NCI-H187 treated with DMSO at 0.1 percent for 48 hours (cell line): ENCODE measurements at places on chromosomes 1 and 21.

DNA sequence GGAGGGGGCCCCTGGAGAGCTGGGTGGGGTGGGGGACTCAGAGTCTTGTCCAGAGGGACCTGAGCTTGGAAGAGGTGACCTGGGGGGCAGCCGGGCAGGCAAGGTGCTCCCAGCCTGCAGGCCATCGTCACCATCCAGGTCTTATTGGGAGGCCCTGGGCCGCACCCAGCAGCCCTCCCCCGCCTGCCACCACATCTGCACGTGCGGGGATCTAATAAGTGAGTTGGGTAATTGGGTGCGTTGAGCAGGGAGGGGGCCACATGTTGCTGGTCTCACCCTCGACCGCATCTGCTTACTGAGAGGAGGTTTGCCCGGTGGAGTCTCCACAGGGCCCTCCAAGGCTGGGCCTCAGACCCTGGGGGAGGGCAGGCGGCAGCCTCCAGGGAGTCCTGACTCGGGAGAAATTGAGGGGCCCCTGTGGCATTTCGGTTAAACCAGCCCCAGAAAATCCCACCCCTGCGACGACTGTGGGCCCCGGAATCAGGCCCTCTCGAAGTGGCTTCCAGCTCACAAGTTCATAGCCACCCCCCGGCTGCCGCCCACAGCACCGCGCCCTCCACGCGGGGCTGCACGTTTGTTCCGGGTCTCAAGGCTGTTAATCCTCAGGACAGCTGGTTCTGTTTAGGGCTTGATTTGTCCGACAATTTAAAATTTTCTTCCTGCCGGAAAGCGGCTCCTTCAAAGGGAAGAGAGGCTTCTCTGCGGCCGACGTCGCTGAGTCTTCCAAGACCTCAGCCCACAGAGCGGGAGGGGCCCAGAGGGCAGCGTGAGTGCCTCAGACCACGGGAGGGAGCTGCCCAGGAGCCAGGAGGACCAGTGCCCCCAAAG lies 14.7 kb upstream of the COL6A2 start:
- no peak for DNase-seq

DNA sequence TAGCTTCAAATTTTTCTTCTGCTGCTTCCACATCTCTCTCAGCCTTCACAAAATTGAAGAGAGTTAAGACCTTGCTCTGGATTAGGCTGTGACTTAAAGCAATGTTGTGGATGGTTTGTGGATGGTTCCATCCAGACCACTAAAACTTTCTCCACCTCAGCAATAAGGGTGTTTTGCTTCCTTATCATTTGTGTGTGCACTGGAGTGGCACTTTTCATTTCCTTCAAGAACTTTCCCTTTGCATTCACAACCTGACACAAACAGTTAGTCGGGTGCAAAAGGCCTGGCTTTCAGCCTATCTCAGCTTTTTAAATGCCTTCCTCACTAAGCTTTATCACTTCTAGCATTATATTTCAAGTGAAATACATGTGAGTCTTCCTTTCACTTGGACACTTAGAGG lies 30.3 kb downstream of the DENND1B start:
- no peak for DNase-seq

GRCh38 chr1:19557609-19558051 lies 72.3 kb upstream of the CAPZB start:
- no peak for DNase-seq

DNA sequence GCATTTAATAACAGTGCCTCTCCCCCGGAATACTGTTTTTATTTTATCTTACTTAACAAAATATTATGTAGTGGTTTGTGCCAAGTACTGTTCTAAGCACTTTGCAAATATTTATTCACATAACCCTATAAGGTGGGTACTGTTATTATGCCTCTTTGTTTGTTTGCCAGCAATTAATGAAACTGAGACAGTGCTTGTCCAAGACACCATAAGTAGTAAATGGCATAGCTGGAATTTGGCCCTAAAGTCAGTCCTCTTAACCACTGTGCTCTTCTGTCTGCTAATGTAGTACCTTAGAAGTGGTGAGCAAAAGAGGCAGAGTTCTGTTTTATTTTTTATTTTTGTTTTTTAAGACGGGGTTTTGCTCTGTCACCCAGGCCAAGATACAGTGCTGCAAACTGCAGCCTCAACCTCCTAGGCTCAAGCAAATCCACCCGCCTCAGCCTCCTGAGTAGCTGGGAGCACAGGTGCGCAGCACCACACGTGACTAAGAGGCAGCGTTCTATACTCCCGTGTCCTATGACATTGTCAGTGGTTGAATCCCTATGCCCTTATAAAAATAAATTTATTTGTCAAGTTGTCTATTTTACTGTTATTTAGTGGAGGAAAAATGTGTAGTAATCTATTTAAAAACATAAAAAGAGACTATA lies 165.8 kb downstream of the CLEC20A start:
- no peak for DNase-seq

- no peak for DNase-seq
Observed at GRCh38 chr1:193703655-193704054, 517.2 kb upstream of the B3GALT2 start.

- DNase-seq, result no peak
Observed at GRCh38 chr1:59565611-59566410, 248.9 kb upstream of the HOOK1 start.

DNA sequence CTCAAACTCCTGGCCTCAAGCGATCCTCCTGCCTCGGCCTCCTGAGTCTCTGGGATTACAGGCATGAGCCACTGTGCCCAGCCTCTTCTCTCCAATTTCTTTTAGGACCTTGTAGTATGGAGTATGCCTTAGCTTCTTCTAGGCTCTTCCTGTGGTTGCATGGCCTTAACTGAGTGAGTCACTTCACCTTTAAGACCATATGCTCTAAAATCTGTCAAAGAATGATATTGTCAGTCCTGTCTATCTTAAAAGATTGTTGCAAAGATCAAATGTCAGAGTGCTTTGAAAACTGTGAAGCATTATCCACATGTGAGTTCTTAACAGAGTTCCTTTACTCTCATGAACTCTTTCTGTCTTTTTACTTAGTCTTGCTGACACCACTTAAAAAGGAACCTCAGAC lies 37.2 kb downstream of the ATP2B4 start:
- DNase-seq, result no peak

DNA sequence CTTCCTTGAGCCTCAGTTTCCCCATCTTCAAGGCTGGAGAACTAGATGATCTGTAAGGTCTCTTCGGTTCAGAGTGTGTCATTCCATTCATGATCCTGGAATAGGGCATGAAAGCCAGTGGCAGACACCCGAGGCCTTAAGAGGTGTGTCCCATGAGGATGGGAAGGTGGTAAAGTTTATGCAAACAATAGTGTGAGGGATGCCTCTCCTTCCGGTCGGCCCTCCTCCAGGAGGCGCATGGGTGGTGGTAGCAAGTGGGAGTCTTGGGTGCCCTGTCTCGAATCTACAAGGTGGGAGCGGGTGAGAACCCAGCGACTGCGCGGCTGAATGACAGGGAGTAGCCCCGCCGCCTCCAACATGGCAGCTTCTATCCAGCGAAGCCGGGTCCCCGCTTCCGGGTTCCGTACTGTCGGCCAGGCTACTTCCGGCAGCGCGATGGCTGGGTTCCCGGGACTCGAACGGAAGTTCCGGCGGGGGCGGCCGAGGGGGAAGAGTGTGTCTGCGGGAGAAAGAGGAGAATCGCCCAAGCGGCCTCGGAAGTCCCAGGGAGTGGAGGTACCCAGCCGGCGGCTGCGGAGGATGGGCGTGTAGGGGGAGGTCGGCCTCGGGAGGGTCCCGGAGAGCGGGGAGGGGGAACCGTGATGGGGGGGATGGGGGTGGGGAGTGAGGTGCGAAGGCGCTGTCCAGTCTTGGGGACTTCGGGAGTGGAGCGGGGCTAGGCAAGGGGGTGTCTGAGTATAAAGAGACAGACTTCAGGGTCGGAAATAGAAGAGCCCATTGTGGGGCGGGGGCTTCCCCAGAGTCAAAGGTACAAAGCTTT lies at the start of gene LYPLA2:
LYPLA2 (plus strand) TSS at position 450 of the 820 bp plus-strand sequence. CDS start 1,538 bp downstream, outside the sequence.
- peak; percentile 54 for DNase-seq

- no peak for DNase-seq
Observed at GRCh38 chr1:30444401-30444800, 279.0 kb downstream of the MATN1 start.

DNA sequence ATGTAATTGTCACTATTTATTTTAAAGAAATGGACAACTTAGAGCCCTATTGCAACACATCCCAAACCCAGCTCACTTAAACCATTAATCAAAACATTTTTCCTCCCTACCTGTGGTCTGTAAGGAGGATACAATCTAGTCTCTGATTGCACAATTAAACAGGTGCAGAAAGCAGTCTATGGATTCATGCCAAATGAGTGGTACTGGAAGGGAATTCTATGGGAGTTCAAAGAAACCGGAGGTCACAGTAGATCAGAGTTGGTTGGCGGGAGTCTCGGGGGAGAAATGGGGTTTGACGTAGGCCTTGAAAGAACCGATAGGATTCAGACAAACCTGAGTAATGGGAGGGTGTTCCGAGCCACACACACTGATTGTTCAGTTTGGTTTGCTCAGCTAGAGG lies 314.9 kb downstream of the KIF26B start:
- no peak for DNase-seq

DNA sequence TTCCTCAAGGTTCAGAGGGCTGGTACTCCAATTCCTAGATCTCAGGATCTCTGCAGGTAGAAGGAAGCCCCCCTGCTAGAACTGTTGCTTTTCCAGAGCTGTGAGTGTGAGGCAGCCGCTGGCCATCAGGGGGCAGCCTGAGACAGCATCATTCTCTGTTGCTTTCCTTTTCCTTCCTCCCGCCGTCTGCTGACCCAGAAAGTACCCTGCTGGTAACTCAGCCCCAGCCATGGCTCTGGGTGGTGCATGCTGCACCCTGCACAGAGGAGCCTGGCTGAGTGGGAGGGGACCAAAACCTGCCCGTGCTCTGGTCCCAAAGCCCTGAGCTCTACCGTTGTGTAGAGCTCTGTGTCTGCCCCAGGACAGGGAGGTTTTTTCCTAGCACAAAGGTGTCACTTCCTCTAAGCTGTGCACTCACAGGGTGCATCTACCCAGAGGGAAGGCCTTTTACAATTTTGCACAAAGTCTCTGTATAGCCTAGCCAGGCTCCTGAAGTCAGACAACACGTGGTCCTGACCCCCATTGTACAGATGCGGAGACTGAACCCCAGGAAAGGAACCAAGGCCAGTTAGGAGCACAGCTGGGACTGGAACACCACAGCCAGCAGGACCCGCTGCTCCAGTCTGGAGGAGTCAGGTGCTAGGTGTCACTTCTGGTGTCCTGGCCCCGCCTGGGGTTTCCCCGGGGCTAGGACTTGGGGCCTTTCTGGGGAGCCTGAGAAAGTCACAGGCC lies 5.6 kb upstream of the FAM131C start:
- DNase-seq, result peak; percentile 6

GRCh38 chr1:1752636-1753606 lies 25.3 kb downstream of the NADK start:
- no peak for DNase-seq

DNA sequence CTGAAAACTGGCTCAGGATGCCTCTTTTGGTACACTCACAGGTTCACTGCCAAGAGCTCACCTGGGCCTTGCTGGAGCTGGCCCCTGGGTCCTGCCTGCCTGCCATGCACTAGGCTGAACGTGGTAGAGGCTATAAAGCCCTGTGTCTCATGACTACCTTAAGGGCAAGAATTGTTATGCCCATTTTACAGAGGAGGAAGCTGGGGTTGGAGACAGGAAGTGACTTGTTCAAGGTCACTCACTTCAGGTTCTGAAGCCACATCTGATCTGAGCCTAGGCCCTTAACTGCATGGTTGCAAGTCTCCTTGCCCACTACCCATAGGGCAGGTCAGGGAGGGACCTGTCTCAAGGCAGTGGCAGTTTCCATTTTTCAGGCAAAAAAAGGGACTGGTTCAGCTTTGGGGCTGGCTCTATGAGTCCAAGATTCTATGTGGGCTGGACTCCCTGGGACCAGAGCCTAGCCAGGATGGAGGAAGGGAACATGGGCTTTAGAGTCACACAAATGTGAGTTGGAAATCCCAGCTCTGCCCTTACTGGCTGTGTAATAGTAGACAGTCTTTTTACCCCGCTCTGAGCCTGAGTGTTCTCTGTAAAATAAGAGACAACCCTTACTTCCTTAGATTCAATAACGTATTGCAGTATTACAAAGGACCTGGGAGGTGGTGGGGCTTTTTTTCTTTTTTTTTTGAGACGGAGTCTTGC lies 7.8 kb downstream of the STK40 start:
- no peak for DNase-seq

GRCh38 chr1:5571861-5572401 lies 420.3 kb downstream of the NPHP4 start:
- no peak for DNase-seq

- no peak for DNase-seq
Observed at GRCh38 chr1:203993256-203993655, 79.7 kb upstream of the SOX13 start.

- no peak for DNase-seq
Observed at GRCh38 chr1:18484276-18484675, 3.5 kb downstream of the KLHDC7A start.

DNA sequence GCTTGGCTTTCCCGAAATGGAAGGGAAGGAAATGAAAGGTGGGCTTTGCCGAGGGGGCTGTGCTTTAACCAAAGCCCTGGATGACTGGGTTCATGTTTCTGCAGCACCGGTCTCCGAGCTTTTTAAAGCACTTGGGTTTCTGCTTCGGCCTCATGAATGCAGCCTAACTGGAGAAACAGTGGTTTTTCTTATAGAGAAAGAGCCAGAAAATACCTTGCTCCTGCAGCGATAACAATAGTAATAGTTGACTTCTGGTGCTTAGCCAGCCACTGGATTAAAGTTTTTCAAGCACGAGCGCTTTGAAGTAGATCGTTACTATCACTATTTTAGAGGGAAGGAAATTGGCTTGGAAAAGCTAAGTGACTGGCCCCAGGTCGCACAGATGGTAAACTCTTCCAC lies 500 bp upstream of the DOCK7 start:
- no peak for DNase-seq

DNA sequence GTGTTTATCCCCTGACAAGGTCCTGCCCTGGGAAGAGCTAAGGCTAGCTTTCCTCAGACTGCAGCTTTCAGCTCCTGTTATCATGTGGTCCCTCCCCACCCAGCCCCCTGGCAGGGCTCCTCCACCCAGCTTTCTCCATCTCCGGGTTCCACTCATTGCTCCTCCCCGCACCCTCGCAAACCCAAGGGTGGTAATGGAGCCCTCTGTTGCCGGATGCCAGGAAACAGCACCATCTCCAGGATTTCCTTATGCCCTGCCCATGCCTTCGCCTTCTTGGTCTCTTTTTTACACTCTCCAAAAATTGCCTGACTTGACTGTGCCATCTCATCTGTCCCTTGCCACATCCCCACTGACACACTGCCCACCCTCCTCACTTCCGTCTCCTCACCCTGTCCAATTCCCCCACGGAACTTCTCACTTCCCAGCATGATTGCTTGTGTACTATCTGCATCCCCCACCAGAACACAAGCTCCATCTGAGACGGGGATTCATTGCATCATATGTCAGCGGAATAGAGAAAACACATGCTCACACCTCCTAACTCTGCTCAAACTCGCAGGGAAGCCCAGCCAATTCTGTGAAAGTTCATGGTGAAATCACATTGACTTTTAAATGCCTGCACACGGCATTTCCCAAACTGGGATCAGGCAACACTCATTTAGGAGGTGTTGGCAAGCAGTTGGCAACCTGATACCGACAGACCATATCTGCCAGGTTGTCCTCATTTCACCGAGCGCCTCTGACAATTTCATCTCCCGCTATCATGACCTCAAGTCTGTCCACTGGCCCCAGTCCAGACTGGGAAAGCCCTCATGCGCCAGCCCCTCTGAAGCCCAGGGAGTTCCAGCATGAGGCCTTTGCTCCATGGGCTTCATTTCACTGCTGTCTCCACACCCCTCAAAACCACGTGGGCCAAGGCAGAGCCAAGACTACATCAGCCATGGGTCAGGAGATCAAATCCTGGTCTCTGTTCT lies 201.1 kb downstream of the MATN1 start:
- DNase-seq, result no peak

- DNase-seq, result no peak
Observed at GRCh38 chr1:56803561-56804156, 15.5 kb downstream of the FYB2 start.

GRCh38 chr1:25690396-25690956 lies 73.9 kb downstream of the MAN1C1 start:
- DNase-seq, result no peak
